Activated CD4-positive, alpha-beta T cell treated with anti-CD3 and anti-CD28 coated beads, Interleukin-2, amount 10 ng/mL, durations not matched to agents 24 days and 14 days (primary cell): ENCODE measurements at places on chromosomes 6 and 20. TPM values are rescaled to one million over a fixed set of nuclear protein-coding genes. Genes with fewer than 3 reads are reported as not detected.

CENPB gene
- 72.8 and 74.4 TPM in 2 replicates for total RNA-seq

DACT2 gene
- 1.8 and 1.9 TPM in 2 replicates for total RNA-seq

MEP1A gene
- total RNA-seq: not detected in 2 replicates

LY6G6F gene
- total RNA-seq: not detected in 2 replicates

POPDC3 gene
- total RNA-seq: not detected in 2 replicates

DNA sequence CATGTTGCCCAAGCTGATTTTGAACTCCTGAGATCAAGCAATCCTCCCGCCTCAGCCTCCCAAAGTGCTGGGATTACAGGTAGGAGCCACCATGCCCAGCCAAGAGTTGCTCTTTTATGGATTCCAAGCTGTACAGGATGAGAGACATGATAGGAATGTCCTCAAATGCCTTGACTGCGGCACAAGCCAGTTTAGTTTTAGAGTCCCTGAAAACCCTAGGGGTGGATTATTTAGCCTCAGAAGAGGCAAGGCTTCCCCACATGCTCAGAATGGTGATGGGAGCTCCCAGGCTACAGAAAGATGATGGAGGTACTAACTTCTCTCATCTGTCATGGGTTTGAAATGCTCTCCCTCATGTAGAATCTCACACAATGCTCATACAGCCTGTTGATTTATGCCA lies 280.5 kb upstream of the PRND start:
- DNase-seq: no peak

- DNase-seq: peak; percentile 81
Measured at GRCh38 chr6:26033941-26034354, 53.3 kb upstream of the HFE start.

- DNase-seq: no peak
Measured at GRCh38 chr6:107691062-107691751, 132.9 kb downstream of the SCML4 start.

GRCh38 chr6:109690373-109690736 lies 647 bp downstream of the AK9 start:
- peak; percentile 90 for DNase-seq

GRCh38 chr6:116218172-116218633 lies 35.7 kb downstream of the TSPYL4 start:
- no peak for DNase-seq
